Temporal lobe (tissue), 4 donors: ENCODE measurements at places on chromosomes 5 and 9. TPM values are rescaled to one million over a fixed set of nuclear protein-coding genes. Genes with fewer than 3 reads are reported as not detected.

Gene SLC6A7
- 1.5 TPM for total RNA-seq

Gene CAST
- total RNA-seq = 10.1 TPM

Gene PCDHB11
- 8.9 TPM for total RNA-seq

Gene LCN9
- total RNA-seq = not detected

Gene TNFSF8
- 0.49 TPM for total RNA-seq

Gene FIBCD1
- total RNA-seq = 0.74 TPM

Gene SLC36A2
- not detected for total RNA-seq

Gene WWC1
- total RNA-seq = 60.5 TPM

Gene C9orf152
- total RNA-seq = not detected

Gene G3BP1
- 44.7 TPM for total RNA-seq

Gene ADGRV1
- 150 TPM for total RNA-seq

Gene CCL21
- total RNA-seq = not detected

Gene CCDC192
- total RNA-seq = 0.25 TPM

Gene SOX30
- not detected for total RNA-seq

Gene ELOVL7
- total RNA-seq = 3.9 TPM

Gene ABHD17B
- 57.0 TPM for total RNA-seq

Gene GADD45G
- total RNA-seq = 5.9 TPM
